ENCODE measurements at places on chromosomes 16 and 17.

DNA sequence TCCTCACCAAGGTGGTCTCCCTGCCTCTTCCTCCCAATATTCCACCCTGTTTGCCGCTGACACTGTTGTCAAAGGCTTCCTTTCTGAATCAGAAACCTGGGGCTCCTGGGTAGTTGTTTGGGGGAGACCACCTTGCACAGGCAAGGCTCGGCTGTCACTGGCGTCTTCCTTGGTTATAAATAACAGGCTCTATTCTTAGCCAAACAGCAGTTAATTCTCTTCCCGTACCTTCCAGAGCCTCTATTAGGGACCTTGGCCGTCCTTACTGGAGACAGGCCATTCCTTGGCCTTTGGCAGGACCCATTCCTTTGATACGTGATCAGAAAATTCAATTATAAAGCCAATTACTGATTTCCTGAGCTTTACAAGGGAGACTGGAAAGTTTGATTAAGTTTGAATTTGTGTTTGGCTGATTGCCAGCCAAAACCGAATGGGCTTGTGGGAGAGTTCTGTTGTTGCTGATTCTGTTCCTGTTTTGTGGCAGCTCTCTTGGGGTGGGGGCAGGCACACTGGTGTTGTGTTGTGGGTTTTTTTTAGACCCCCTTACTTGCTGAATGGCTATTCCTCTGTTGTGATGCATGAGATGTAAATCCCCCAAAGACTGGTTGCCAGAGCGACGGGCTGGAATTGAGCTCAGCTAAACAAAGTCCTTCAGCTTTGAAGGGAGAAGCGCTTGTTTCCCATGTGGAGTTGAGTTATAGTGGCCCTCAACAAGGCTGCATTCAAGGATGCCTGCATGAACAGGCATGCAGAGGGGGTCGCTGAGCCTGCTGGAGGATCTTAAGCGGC lies 104.6 kb downstream of the GNAO1 start:
- DNase-seq: no peak

DNA sequence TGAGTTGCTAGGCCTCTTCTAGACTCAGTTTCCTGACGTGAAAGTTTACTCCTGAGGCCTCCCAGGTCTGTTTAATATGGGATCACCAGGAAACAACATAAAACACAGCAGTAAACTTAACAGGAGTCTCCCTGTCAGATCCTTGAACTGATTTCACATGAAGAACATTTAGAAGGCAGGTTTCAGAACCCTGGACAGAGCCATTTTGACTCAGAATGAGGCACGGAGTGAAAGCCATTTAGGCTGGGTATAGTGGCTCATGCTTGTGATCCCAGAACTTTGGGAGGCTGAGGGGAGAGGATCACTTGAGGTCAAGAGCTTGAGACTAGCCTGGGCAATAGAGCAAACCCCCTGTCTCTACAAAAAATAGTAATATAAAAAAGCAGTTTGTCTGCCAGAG lies 289.1 kb downstream of the CA10 start:
- no peak for DNase-seq

- peak; percentile 82 for DNase-seq
Observed at GRCh38 chr16:89722392-89723278, 1.3 kb downstream of the ZNF276 start.

DNA sequence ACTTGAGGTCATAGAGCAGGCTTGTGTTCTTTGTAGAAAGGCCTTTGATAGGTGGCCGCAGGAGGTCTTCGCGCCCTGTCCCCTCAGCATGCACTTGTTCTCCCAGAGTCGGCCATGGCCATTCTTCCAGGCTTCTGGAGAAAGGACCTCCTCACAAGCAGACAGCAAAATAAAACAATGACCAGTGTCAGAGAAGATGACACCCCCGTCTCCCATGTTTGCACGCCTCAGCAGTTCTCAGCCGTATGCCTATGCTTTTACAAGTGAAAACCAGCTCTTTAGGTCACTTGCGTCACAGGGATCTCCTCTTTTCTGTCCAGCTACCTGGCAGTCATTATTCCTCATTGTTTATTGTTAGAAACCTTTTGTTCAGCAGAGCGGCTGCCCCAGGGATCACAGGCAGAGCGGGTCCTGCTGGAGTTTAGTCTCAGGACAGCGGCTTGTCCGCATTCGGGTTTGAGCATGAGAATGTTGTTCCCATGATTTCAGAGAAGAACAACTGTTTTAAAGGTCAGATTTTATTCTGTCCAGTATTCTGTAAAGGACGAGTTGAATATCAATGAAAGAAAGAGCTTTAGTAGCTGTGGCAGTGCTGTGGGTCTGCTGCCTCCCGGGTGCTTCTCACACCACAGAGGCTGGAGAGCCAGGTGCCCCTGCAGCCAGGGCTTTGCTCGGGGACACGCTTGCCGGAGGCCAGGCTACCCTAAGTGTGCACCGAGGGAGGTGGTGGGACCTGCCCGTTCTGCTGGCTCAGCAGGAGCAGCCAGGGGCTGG lies 123.9 kb downstream of the RPTOR start:
- DNase-seq: no peak

DNA sequence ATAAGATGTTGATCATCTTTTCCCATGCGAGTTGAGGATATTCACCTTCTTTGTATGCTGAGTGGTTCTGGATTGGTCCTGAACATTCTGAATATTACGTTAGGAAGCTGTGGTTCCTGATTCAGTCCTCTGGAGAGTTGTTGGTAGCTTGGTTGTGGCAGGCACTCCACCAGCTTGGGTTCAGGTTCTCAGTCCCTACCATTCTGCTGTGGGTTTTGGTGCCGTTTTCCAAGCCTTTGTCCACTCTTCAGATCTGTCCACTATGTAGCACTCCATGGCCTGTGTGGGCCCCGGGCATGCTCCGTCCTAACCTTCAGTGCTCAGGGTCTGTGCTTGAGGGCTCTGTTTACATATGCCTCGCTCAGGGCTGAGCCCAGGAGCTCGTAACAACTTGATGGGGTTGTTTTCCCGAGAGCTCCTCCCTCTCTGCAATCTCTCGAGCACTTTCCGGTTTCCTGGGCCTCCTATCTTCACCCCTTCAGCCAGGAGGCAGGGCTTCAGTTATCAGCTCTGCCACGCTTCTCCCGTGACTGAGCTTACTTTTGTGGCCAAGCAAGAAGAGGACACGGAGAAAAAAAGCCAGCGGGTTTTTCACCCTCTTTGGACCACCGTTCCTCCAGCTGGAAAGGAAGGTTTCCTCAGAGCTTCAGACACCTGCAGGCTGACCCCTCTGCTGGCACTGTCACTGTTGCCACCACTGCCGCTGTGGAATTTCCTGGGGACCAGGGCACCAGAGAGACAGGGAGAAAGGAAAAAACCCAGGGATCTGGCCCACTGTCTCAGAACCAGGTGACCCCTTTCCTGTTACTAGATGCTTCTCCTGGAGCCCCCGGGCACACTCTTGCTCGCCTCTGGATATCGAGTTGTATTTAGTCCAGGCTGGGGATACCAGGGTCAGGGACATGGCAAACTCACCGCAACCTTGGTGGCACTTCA lies 19.6 kb downstream of the KIAA0513 start:
- no peak for DNase-seq

- no peak for DNase-seq
Observed at GRCh38 chr17:29847527-29848400, 82.3 kb downstream of the SSH2 start.

- DNase-seq: no peak
Observed at GRCh38 chr16:12387786-12388185, 411.3 kb downstream of the SNX29 start.

- DNase-seq: no peak
Observed at GRCh38 chr16:89823087-89823823, 5.0 kb upstream of the SPIRE2 start.

- no peak for DNase-seq
Observed at GRCh38 chr16:11816123-11816522, 19.1 kb upstream of the ZC3H7A start.

- DNase-seq: no peak
Observed at GRCh38 chr16:12002447-12003006, 26.0 kb downstream of the SNX29 start.

- DNase-seq: no peak
Observed at GRCh38 chr16:17269439-17269838, 201.3 kb downstream of the XYLT1 start.

- DNase-seq: no peak
Observed at GRCh38 chr16:14193316-14193871, 122.3 kb downstream of the MRTFB start.

DNA sequence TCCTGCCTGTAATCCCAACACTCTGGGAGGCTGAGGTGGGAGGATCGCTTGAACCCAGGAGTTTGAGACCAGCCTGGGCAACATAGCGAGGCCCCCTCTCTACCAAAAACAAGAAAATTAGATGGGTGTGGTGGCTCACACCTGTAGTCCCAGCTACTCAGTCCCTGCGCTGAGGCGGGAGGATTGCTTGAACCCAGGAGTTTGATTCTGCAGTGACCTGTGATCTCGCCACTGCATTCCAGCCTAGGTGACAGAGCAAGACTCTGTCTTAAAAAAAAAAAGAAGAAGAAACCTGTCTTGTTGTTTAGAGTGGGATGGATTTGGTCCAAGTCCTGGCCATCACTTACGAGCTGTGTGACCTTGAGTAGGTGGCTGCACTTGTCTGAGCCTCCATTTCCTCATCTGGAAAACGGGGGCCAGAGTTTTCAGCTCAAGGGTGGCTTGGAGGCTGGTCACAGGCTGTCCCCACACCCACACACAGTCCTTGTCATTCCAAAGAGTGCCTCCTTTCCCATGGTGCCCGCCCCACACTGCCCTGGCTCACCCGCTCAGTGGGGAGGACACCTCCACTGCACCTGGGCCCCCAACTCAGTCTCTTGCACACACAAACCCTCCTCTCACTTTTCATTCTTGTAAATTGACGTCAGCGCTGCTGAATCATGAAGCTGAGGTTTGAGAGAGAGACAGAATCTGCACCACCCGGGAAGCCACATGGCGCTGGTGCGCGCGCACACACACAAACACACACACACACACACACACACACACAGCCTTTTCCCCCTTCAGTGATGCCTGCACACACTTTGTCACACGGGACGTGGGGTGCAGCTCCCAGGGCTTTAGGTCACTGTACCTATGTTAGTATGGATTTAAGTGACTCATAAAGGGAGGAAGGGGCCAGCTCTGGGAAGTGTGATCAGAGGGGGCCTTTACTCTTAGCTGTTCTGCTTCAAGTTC lies 4.2 kb downstream of the SOCS1 start:
- DNase-seq: no peak

DNA sequence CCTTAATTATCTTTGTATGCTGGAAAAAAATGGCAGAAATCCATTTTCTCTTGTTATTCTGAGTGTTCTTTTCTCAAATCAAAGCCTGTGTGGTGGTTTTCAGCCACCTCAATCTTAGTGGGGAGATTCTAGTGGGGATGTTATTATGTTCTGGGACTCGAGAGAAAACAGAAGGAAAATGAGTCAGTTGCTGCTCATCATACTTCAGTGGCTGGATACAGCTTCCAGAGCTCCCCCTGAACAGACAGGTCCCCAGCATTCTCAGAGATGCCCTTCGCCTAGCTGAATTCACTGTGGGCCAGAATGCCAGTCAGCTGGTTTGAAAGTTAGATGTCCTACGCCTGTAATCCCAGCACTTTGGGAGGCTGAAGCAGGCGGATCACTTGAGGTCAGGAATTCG lies 8.5 kb downstream of the ST6GALNAC1 start:
- DNase-seq: no peak

DNA sequence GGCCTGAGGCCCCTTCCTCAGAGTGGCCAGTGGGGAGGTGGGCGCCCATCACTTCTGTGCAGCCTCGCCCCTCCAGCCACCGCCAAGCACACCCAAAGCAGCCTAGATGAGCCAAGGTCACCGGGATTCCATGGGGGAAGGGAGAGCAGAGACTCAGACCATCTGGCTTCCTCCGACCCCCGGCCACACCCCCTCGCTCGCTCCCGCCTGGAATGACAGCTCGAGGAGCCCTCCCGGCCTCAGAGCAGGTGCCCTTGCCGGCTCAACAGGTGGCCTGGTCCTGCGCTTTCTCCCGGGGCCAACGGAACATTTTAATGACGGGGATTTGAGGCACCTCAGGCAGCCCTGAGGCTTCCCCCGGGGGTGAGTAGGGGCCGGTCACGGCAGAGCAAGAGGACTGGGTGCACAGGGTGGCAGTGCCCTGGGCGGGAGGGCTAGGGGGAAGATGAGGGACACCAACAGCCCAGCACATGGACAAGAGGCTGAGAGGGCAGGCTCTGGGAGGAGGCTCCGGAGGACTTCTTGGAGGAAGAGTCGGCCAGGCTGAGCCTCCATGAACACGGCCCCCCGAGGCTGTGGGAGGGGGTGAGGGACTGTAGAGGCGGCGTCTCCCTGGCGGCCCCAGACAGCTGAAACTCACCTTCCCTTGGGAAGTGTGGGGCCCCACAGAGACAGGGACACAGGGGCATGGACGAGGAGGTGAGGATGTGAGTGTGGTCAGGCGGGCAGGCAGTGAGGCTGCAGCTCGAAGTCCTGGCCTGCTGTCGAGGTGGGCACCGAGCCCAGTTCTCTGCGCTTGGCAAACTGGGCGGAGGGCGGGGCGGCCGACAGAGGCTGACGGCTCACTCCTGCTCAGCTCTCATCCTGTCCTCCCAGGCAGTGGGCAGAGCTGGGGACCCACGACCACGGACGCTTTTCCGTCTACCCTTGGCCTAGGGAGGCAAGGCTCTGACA lies 12.5 kb upstream of the C1QTNF8 start:
- peak; percentile 48 for DNase-seq

GRCh38 chr16:1669698-1670097 lies 8.4 kb upstream of the JPT2 start:
- no peak for DNase-seq

GRCh38 chr17:42660692-42661345 lies 1.7 kb downstream of the TUBG2 start:
- no peak for DNase-seq

DNA sequence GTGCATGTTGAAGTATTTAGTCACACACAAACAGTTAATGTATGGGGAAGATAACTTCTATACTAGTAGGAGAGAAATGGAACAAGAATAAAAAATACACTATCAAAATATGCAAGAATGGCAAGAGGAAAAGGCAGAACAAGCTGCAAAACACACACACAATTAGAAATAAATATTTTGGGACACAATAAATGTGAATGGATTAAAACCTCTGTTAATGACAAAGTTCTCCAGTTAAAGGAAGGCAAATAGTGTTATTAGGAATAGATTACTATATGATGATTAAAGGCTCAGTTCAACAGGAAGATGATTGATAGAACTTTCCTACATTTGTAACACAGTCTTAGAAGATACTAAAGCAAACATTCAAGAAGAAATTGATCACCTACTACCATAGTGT lies 106.3 kb upstream of the ZNF750 start:
- DNase-seq: no peak

DNA sequence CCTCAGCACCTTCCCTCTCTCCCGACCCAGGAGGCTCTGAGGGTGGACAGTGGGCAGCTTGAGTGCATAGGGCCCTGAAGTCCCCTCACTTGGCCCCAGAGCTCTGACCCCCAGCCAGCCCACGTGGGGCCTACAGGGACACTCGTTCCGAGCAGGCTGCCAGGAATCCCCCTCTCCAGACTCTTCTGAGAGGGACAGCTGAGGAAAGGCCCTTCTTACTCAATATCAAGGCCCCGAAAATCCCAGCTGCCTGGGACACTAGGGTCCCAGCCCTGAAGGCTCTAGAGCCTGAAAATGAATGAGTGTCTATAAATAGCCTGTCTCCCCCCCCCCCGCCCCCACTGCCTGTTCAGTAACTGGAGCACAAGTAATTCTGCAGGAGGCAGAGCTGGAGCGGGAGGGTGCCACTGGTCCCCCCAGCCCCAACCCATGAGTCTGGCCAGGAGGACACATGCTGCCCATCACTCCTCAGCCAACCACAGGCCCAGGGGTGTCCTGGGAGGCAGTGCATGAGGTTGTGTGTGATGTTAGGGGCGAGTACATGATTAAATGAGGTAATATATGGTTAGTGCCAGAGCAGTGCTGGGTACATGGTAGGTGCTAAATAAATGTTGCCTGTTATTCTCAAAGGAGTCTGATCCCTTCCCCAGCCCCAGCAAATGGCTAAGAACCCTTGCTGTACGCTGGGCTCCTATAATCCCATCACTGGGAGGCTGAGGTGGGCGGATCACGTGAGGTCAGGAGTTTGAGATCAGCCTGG lies 11.6 kb downstream of the ADAM11 start:
- DNase-seq: no peak

Measured in left ventricle myocardium inferior (tissue), 1 donor.